ENCODE measurements at places on chromosomes 11 and 22.

- no peak for DNase-seq
Measured at GRCh38 chr22:43338766-43339345, 4.3 kb downstream of the SCUBE1 start.

- no peak for DNase-seq
Measured at GRCh38 chr22:17769716-17770082, 4.6 kb downstream of the BID start.

- DNase-seq = no peak
Measured at GRCh38 chr11:105100206-105100605, 39.4 kb downstream of the CARD18 start.

- DNase-seq = no peak
Measured at GRCh38 chr11:36044636-36045035, 100.8 kb downstream of the LDLRAD3 start.

- DNase-seq = no peak
Measured at GRCh38 chr22:38523479-38523878, 17.4 kb upstream of the DDX17 start.

- peak; percentile 82 for DNase-seq
Measured at GRCh38 chr11:111878849-111879636, at the start of the genes CFAP68 and FDXACB1. Gene CFAP68 (plus strand): TSS chr11:111879541. CDS start chr11:111879561, 20 bp downstream. Gene FDXACB1 (minus strand): TSS chr11:111879165. CDS start chr11:111879132, 33 bp downstream.

- no peak for DNase-seq
Measured at GRCh38 chr11:12147827-12148226, 37.4 kb downstream of the MICAL2 start.

DNA sequence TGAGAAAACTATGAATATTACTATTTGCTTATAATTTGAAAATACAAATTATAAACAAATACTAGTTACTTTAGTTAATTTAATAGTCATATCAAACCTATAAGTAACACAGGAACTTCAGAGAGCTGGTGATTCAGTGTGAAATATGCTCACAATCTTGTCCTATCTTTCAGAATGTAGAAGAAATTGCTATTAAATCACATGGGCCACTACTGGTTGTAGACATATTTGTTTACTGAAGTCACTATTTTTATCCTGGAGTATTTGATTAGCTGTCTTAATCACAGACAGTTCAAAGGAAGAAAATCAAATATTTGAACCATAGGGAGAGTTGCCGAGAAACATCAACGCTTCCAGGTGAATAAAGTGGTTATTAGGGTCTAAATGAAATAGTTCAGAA, 187.6 kb upstream of the ANO3 start:
- no peak for DNase-seq

DNA sequence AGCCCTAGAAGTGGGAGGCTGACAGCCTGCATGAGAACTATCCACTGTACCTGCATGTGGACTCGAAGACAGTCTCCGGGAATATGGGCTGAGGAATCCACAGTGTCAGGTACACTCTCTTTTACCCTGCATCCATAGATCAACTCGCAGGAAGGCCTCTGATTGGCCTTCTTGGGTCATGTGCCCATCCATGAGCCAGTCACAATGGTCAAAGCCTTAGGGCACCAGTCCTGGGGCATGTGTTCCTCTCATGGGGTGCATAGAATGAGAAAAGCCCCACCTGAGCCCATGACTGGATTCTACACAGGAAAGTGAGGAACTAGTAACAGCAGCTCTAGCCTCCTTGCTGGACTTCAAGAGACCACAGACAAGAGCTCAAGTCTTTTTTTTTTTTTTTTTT, 10.6 kb downstream of the ART1 start:
- no peak for DNase-seq

GRCh38 chr11:45411228-45411946, 125.2 kb upstream of the SYT13 start:
- no peak for DNase-seq

GRCh38 chr11:22859756-22860155, 518 bp downstream of the CCDC179 start:
- DNase-seq = no peak

GRCh38 chr11:12508151-12508751, 130.9 kb downstream of the PARVA start:
- no peak for DNase-seq

DNA sequence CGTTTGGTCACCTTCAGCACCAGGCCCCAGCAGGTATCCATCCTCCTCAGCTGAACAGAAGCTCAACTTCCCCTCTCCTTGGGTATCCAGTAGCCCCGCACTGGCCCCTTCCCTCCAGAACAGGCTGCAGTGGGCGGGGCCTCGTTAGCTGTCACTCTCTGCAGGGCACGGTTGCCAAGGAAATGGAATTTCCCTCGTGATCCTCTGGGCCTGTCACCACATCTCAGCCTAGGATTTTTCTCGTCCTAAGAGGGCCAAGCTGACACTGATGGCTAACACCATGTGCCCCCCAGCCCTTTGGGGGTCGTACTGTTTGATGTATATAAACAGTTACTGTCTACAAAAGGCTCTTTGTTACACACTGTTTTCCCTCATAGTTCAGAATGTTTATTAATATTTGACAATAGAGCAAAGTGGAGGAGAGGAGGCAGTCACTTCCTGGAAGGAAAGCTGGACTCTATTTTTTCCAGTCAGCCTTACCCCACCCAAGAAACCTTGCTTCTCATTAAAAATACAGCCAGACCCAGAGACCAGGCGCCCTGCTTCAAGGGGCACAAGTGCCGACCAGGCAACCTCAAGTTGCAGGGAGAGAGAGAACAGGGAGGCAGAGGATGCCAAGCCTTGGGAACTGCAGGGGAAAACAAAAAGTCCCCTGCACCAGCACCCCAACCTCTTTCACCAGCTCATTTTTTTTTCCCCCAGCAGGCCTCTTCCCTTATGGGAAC, 44.5 kb downstream of the FEZ1 start:
- DNase-seq = no peak

Data from stimulated activated CD8-positive, alpha-beta memory T cell treated with anti-CD3 and anti-CD28 coated beads, Interleukin-7, amount 100 ng/mL, for 1 hour (primary cell).